ENCODE measurements at places on chromosomes 3 and 15.

GRCh38 chr15:88133795-88134194, 122.7 kb downstream of the NTRK3 start:
- DNase-seq: no peak

DNA sequence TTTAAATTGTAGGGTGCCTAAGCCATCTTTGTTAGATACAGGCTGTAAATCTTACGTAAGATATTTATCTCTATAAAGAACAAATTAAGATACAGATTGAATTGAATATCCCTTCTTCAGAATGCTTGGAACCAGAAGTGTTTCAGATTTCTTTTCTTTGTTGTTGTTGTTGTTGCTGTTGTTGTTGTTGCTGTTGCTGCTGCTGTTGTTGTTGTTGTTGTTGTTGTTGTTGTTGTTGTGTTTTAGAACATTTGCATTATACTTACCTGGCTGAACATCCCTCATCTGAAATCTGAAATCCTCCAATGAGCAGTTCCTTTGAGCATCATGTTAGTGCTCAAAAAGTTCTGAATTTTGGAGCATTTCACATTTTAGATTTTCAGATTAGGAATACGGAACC, 26.6 kb downstream of the QTRT2 start:
- DNase-seq: no peak

- no peak for DNase-seq
These were observed 27.9 kb upstream of the FAM174B start for GRCh38 chr15:92683511-92683834.

- DNase-seq: no peak
These were observed 246.4 kb upstream of the TLE3 start for GRCh38 chr15:70343961-70344621.

DNA sequence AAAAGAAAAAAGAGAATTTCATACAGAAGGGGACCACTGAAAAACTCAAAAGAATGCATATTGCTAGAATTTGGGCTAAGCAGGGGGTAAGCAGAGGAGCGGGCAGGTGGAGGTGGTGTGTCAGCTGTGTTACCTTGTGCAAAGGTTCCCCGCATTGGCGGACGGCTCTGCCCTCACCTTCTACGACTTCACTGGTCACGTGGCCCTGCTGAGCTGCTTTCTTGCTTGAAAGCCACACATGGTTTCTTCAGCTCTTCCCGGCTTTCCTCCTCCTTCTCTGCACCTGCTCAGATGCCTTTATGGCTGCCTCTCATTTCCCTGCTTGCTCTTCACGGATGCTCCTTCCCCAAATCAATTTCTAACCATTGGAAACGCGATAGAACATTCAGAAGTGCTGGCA, 30.5 kb downstream of the FAH start:
- no peak for DNase-seq

DNA sequence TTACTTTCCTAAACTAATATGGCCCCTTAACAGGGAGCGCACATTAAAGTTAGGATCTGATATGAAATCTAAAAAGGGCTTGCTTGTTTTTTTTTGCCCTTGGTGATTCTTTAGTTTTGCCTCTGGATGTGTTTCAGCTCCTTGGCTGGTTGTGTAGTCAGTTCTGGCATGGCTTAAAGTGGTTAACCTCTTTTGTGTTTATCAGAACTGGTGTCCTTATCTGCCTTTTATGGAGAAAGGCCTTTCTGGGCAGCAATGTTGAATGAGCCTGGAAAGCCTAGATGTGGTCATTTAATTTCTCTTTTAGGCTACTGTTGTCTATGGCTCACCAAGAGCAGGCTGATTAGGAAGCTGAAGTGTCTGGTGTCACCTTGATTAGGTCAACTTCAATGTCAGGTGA, 254.5 kb upstream of the ROPN1 start:
- no peak for DNase-seq

- no peak for DNase-seq
These were observed 160.1 kb downstream of the NEK10 start for GRCh38 chr3:27208961-27209616.

DNA sequence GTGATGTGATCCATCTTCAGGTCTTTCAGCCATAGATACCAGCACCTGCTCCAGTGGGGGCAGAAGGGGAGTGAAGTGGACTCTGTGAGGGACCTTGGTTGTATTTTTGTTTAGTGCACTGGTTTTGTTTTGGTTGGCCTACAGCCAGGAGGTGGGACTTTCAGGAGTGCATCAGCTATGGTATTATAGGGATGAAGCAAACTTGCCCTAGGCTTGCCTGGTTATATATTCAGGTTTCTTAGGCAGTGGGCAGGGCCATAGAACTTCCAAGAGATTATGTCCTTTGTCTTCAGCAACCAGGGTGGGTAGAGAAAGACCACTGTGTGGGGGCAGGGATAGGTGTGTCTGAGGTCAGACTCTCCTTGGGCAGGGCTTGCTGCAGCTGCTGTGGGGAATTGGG, 337.3 kb upstream of the SGO1 start:
- DNase-seq: no peak

GRCh38 chr15:35329521-35329961, 216.4 kb downstream of the DPH6 start:
- DNase-seq: no peak

GRCh38 chr3:27090275-27091041, 278.7 kb downstream of the NEK10 start:
- no peak for DNase-seq

DNA sequence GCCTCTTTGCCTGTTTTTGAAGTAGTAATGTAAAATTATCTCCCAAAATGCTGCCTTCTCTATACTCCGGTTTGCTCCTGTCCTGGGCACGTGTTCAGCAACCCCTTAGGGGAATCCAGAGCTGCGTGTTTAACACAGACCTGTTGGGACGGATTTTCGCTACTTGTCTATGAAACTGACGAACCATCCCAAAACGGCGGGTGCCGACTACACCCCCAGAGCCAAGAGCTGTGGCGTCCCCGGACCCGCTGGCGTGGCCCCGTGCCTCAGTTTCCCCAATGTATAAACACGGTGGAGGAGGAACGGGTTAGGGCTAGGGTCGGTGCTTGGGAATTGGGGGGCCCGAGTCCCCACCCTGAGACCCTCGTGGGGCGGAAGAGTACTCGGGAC, 473 bp downstream of the FHIT start:
- DNase-seq: no peak

DNA sequence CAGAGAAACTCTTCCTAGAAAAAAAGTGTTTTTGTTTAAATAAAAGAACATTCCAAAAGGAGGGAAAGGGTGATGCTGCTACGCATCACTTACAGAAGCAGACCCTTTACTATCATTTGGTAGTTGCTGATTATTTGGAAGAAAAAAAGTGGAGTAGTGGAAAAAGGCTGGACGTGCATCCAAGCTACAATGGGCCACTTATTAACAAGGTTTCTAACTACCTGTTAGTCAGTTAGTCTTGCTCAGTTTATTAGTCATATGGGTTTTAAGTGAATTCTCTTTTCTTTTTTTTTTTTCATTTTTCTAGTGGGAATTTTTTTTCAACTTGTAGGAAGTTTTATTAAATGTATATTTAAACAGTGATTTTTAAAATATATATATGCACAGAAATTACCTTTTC, 866.0 kb downstream of the MCTP2 start:
- DNase-seq: no peak

- DNase-seq: no peak
These were observed 62.8 kb downstream of the PEX5L start for GRCh38 chr3:179973931-179974361.

GRCh38 chr3:76615719-76616118, 424.2 kb upstream of the ROBO2 start:
- no peak for DNase-seq

DNA sequence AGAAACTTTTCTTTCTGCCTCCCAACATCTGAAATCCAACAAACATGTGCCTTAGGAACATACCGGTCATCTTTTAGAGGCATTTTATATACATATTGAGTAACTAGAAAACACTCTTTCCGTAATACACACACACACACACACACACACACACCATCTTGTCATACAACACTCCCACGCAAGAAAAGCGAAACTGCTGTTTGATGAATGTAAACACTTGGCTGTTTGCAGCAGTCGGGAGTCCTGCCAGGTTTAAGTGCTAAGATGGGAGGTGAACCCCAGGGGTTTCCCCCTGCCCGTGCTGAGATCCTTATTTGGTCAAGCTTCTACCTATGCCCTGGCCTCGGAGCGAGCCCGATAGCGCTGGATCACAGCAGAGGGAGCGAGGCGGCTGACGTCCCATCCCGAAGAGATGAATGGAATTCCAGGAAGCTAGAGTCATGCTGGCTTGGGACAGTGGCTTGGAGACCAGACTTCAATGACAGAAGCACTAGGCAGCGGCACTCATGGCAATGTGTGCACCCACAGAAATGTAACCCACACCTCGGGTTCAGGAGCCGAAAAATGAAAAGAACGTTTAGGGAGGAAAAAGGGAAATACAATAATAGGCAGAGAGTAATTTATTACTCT, 1.3 kb upstream of the THBS1 start:
- no peak for DNase-seq

- DNase-seq: no peak
These were observed 25.1 kb upstream of the CD200R1L start for GRCh38 chr3:112871735-112872134.

DNA sequence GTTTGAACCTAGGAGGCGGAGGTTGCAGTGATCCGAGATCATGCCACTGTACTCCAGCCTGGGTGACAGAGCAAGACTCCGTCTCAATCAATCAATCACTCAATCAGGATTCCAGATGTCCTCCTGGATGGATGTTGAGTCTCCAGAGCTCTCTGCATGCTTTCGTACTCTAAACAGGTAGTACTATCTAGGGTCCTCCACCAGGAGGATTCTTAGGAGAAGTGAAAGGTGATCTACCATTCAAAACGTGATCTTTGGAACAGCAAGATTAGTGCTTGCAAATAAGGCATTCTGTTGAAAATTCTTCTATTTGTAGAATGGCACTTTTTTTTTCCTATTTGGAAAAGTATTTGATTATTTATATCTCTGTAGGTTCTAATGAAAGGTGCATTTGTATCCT, 34.3 kb downstream of the CNOT10 start:
- no peak for DNase-seq

DNA sequence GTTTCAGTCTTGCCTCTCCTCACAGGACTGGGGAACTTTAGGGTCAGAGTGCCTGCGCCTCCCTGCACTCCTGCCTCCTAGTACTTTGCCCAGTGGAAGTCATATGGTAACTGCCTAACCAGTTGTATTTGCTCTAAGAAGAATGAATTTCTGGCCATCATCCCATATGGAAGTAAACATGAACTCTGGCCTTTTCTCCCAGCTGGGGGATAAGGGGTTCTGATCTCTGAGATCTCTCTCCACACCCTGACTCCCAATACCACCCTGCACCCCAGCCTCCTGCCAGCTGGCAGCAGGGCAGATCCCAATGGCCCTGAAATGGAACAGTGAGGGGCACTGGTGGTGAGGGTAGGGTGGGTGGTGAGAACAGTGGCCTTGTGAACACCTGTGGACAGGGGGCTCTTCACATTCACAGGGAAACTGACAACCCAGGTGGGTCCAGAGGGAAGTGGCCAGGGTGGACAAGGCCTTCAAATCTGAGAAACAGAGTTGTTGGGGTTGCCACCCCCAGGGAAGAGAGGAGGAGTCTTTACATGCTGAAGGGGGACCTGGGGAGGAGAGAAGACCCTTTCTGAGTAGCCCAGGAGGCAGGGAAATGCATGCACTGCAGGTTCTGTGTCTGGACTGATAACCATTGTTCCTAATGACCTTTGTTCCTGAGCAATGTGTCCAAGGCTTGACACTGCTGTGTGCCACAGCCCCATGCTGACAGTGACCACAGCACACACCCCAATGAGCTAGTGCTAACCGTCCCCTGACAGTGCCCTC, 36.9 kb downstream of the RHCG start:
- no peak for DNase-seq

- no peak for DNase-seq
These were observed 102.5 kb downstream of the SH3GL3 start for GRCh38 chr15:83549623-83550022.

DNA sequence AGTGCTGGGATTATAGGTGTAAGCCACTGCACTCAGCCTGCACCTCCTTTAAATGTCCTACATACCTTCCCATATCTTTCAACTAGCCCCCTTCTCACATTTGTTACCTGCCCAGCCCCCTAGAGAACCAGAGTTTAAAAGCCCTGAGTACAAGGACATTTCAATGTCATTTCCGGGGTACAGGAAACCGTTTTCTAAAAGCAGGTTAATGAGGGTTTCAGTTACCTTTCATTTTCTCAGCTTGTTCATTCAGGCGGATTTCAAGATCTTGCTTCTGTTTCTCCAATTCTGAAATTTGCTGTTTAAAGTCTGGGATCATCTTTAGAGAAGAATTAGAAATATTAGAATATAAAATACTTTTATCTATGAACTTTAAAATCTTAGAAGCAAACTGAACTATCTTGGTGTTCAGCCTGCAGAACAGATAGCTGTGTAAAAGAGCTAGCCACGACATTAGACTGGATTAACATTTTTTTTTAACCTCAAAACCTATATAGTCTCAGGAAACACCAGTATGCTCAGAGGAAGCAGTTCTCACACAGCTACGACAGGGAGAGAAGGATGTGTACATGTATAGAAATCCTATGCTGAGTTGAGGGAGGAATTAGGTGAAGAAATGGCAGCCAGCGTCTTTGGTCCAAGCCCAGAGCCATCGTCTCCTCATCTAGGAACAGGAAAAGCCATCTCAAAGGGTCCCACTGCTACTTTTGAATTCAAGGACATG, 29.9 kb upstream of the GNB5 start:
- DNase-seq: no peak

GRCh38 chr3:29521293-29521692, 240.4 kb downstream of the RBMS3 start:
- no peak for DNase-seq

GRCh38 chr15:69636169-69636915, 183.7 kb downstream of the RPLP1 start:
- DNase-seq: no peak

DNA sequence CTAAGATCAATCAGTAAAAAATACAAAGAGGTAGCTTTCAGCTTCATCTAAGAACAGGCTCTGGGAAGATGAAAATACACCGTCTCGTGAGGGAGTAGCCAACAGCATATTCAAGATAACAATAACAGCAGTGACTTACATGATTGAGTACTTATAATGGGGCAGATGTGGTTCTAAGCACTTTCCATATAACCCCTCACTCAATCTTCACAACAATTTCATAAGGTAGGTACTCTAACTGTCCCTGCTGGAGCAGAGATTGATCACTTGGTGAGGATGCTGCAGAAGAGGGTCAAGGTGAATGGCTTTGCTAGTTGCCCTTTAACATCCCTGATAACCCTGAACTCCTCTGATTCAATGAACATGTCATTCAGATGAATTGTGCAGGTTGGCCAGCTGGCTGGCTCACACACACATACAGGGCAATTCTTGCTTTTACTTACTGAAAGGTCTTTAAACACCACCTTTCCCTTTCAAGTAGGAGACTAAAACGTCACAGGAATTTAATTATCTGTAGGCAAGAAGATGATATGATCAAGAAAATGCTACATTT, 984.2 kb upstream of the CFAP20DC start:
- DNase-seq: no peak

- DNase-seq: no peak
These were observed 53.6 kb upstream of the AP4E1 start for GRCh38 chr15:50854601-50855490.

DNA sequence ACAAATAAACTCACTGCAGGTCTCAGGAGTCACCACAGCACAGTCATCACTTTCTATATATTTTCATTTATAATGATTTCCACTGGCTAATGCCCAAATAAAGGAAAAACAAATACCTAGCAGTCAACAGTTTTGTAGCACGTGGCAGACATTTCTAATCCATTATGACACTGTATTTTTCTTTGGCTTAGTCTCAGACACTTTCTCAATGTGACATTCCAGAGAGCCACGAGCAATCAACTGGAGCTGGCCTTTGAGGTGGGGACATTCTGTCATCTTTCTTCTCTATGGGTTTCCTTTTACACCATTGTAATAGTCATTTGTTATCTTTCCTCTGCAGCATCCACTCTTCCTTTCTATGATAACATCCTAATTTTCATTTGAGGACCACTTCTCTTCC, 119.7 kb downstream of the WNT5A start:
- no peak for DNase-seq
